Anterior cingulate cortex (tissue), 58 donors: ENCODE measurements at places on chromosomes 16 and 17.

DNA sequence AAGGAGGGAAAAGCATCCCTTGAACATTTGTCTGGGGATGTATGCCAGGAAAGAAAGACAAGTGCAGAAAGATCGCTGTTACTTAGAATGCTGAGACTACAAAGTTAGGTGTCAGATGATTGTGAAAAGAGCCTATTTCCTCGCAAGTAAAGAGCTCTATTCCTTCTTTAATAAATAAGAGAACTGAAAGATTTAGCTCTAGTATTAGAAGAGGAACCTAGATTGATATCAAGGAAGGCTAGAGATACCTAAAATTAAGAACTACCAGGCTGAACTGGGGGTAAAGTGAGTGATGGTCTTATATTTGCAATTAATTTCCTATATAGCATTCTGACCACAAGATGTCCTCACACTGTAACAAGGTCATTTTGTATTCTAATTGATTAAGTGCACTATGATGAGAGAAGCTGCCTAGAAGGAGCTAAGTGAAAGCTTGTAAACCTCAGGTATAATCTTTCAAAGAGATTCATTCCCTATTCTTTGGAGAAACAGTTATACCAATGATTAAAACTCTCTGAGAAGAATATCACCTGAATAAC is 62.3 kb downstream of the SSH2 start:
- DNase-seq = no peak

DNA sequence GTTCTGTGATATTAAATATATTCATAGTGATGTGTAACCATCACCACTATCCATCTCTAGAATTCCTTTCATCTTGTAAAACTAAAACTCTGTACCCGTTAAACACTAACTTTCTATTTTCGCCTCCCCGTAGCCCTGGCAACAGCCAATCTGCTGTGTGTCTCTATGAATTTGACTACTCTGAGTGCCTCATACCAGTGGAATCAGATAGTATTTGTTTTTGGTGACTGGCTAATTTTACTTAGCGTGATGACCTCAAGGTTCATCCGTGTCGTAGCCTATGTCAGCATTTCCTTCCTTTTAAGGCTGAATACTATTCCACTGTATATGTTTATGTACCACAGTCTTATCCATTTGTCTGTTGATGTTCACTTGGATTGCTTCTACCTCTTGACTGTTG is 18.2 kb downstream of the CHD9 start:
- no peak for DNase-seq

- DNase-seq = no peak
Observed at GRCh38 chr16:66228792-66229191, 137.7 kb upstream of the CDH5 start.

GRCh38 chr17:15351925-15352324 is 10.5 kb upstream of the TEKT3 start:
- no peak for DNase-seq

- DNase-seq = no peak
Observed at GRCh38 chr17:76261421-76262215, 3.5 kb upstream of the UBALD2 start.

GRCh38 chr16:61681124-61681523 is 355.1 kb downstream of the CDH8 start:
- no peak for DNase-seq

DNA sequence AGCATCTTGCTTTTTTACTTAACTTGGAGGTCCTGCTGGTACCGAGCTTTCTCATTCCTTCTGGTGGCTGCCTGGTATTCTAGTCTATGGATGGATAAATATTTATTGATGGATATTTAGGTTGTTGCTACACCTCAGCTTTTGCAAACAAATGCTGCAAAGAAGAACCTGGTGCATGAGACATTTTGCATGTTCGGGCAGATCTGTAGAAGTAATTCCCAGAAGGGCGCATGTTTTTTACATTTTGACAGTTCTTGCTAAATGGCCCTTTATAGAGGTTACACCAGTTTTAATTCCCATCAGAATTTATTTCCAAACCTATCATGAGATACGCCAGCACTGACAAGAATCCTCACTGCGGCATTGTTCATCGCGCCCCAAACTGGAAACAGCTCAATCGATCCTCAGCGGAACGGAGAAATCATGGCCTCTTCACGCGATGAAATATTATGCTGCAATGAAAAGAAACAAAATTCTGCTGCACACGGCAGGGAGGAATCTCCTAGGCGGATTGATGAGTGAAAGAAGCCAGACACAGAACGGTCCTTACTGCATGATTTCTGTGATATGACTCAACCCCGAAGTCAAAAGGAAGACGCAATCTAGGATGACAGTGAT is 68.0 kb upstream of the CREBBP start:
- DNase-seq = no peak

DNA sequence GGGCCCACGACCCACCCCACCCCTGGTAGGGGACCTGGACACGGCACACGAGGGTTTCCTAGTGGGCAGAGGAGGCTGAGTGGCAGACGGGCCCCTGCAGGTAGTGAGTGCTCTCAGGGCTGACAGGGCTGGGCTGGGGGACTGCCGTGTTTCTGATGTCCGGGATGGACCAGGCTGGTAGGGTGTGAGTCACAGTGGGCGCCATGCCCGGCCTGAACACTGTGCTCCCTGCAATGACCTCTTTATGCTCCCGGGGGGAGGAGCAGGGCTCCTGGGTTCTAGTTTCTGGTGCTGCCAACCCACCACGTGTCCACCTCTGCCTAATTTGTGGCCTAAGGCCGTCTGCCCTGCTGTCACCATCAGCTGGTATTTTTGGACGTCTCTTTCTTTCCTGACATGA is 26.3 kb downstream of the ARHGAP23 start:
- peak; percentile 87 for DNase-seq
